ENCODE measurements at places on chromosomes 11 and 22. TPM values are rescaled to one million over a fixed set of nuclear protein-coding genes. Genes with fewer than 3 reads are reported as not detected.

DNA sequence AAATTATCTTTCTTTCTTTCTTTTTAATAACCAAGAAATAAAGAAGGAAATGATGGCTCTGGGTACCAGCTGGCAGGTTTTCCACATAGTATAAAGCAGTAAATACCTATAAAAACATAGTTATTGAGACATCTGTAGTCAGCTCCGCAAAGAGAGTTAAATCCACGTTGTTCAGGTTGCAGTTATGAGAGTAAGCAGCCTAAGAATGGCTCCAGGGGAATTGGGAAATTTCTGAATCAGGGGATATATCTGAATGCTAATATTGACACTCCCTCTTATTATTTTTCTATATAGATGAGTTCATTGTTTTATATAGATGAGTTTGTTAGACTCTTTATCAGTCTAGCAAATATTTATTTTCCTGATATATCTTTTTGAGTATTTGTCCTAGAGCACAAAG lies 322.0 kb upstream of the LRRC4C start:
- no peak for DNase-seq

DNA sequence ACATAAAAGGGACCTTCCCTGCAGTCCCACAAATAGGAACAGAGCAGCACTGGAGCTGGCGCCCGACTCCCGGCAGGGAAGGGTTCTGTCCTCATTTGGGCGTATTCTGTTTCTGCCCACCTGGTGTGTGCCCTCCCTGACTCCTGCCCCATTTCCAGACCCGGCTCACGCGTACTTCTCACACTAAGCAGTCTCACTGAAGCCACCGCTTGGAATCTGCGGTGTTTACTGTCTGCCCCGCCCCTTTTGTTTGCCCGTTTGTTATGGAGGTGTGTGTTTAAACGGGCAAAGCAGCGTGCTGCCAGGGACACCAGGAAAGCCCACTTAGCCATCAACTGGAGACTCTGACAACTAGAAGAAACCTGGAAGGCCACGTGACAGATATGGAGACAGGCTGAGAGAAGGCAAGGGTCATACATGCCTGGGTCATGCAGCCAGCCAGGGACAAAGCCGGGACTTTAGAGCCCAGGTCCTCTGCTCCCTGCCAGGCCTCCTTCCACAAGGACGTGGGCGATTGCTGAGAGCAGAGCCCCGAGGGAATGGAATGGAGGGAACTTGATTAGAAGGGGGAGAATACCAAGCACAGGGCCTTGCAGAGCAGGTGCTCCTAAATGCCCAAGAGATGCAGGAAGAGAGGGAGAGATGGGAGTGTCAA lies 8.7 kb upstream of the EFCAB6 start:
- DNase-seq, result no peak

DNA sequence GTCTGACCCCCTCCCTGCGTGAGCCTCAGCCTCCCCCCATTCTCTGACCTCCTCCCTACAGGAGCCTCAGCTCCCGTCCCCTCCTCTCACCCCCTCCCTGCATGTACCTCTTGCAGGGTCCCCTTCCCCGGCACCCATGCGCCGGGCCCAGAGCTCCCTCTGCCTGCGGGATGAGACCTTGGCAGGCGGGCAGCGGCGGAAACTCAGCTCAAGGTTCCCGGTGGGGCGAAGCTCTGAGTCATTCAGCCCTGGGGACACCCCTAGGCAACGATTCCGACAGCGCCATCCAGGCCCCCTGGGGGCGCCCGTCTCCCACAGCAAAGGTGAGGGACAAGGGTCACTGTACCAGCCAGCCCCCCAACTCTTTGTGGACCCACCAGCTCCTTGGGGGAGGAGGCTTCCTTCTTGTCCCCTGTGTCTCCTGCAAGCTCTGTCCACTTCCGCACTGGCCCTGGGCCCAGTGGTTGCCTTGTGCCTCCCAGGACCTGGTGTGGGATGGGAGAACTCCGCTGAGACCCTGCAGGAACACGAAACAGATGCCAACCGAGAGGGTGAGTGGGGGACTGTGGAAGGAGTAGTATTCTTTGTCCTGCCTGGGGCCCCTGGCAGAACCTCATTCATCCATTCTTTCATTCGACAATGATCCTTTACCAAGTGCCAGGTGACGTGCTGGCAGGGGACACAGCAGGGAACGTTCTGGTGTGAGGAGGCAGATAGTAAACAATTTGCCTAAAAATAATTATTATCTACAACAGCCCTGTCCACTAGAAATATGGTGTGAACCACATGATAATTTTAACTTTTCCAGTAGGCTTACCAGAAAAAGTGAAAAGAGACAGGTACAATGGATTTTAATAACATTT lies 3.7 kb upstream of the RPS6KA4 start:
- no peak for DNase-seq

GRCh38 chr22:30695351-30695851 lies 727 bp downstream of the OSBP2 start:
- no peak for DNase-seq

GRCh38 chr22:37208401-37209139 lies 3.7 kb downstream of the SSTR3 start:
- peak; percentile 69 for DNase-seq

GRCh38 chr22:20494978-20495860 lies at the start of gene KLHL22:
KLHL22 (minus strand) TSS chr22:20495795; CDS start chr22:20489211, 6,584 bp downstream.
- peak; percentile 70 for DNase-seq

- DNase-seq, result no peak
Observed at GRCh38 chr22:17346578-17346977, 22.7 kb upstream of the CECR2 start.

DNA sequence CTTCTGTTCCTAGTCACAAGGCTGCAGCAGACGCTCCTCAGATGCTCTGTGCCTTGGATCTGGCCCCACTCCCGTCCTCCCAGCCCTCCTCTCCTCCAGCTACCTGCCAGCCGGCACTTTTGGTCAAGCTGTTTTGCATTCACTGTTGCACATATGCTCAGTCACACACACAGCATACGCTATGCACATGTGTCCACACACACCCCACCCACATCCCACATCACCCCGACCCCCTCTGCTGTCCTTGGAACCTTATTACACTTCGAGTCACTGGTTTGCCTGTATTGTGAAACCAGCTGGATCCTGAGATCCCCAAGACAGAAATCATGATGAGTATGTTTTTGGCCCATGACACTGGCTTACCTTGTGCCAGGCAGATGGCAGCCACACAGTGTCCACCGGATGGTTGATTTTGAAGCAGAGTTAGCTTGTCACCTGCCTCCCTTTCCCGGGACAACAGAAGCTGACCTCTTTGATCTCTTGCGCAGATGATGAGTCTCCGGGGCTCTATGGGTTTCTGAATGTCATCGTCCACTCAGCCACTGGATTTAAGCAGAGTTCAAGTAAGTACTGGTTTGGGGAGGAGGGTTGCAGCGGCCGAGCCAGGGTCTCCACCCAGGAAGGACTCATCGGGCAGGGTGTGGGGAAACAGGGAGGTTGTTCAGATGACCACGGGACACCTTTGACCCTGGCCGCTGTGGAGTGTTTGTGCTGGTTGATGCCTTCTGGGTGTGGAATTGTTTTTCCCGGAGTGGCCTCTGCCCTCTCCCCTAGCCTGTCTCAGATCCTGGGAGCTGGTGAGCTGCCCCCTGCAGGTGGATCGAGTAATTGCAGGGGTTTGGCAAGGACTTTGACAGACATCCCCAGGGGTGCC lies 109.8 kb downstream of the BCR start:
- no peak for DNase-seq

GRCh38 chr11:114316980-114317786 lies 21.0 kb downstream of the NNMT start:
- no peak for DNase-seq

DNA sequence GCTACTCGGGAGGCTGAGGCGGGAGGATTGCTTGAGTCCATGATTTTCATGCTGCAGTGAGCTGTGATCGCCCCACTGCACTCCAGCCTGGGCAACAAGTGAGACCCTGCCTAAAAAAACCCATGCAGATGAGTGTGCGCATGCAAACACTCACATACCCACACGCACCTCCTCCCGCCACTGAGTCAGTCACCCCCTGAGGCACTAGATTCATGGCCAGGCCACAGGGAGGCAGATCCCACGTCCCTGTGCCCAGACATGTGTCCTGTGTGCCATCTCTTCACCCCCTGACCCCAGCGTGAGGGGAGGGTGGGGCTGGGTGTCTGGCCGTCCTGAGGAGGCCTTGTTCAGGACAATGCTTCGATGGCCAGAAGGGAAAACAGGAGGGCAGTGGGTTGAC lies 15.5 kb downstream of the RELT start:
- DNase-seq, result no peak

GRCh38 chr22:46414704-46415103 lies 79.2 kb downstream of the TRMU start:
- DNase-seq, result no peak

GRCh38 chr22:23856721-23857605 lies 712 bp upstream of the SLC2A11 start:
- no peak for DNase-seq

GRCh38 chr11:71937826-71938225 lies 9.0 kb downstream of the RNF121 start:
- DNase-seq, result no peak

GRCh38 chr11:128931668-128932067 lies 11.0 kb downstream of the TP53AIP1 start:
- DNase-seq, result no peak

Gene MAPK8IP2
- 4.4 TPM for total RNA-seq

Gene SYT12
- 0.38 TPM for total RNA-seq

Gene KCNK4
- not detected for total RNA-seq

Gene CDCA5
- 1.2 TPM for total RNA-seq

Gene TEAD1
- 84.8 TPM for total RNA-seq

Gene PRSS23
- 20.0 TPM for total RNA-seq

Gene ADAMTS15
- 7.2 TPM for total RNA-seq

Gene BIRC3
- 4.0 TPM for total RNA-seq

Gene ANGPTL5
- total RNA-seq, result 0.73 TPM

Gene GGTLC2
- not detected for total RNA-seq

Measured in suprapubic skin (tissue), 4 donors.